Naive B cell (primary cell): ENCODE measurements at places on chromosomes 6 and 20. TPM values are rescaled to one million over a fixed set of nuclear protein-coding genes. Genes with fewer than 3 reads are reported as not detected.

Gene HLA-DOA
- 219 TPM for polyA plus RNA-seq

Gene CD24
- 137 TPM for polyA plus RNA-seq

Gene KIF25
- not detected for polyA plus RNA-seq

Gene EYA2
- polyA plus RNA-seq = not detected

Gene EIF6
- polyA plus RNA-seq = 213 TPM

- DNase-seq = no peak
Observed at GRCh38 chr20:40536808-40537207, 152.2 kb downstream of the MAFB start.

DNA sequence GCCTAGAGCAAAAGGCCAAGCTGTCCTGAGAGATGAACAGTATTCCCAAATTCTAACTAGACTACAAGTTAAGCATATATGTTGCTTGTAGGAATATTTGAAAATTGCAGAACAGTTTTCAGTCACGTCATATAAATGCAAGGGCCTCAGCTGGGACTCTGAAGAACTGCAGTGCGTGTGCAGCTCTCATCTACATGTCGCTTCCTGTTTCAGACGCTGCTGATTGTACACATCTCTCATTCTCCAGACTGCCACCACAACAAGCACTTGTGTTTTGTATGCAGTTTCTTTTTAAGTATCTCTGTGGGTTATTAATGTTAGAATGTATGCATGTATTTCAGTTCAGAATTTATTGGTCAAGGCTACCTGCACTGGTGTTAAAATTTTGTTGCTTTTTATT is 119.7 kb downstream of the MAP3K4 start:
- no peak for DNase-seq

GRCh38 chr20:21146215-21146614 is 20.3 kb downstream of the KIZ start:
- DNase-seq = no peak

DNA sequence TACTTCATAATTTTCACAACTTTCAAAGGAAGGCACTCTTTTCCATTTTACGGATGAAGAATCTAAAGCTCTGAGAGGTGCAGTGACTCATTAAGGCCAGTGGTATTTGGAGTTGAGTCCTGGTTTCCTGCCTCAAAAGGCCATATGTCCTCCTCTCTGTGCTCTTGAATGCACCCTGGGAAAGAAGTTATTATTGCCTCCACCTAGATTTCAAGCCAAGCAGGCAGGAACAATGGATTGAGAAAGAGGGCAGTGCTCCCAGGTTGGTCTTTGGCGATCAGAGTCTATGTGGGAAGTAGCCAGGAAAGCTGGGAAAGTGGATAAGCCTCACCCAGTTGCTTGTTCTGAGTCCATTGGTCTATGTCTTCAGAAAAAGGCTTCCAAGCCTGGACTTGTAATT is 165.0 kb downstream of the MAFB start:
- no peak for DNase-seq

DNA sequence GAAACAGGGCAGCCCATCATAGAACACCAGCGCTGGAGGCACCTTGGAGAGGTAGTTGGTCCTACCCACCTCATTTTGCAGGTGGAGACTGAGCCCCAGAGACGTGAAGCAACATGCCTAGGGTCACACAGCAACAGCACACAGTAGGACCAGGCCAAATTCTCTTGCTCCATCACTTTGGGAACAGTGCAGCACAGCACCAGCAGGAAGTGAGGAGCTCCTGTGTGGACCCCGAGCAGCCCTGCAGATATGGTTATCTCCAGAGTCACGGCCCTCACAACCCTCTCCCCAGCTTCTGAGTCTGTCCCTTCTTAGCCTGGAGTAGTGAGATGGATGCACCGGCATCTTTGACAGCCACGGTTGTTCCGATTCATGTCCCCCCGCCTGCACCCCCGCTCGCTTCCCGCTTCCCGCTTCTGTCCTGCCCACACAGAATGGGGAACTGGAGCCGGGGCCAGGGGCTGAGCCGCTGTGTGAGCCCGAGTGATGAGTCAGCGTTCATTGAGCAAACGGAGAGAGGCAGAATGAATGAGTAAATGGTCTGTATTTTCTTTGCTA is 72.6 kb upstream of the DUSP22 start:
- DNase-seq = peak; percentile 27

DNA sequence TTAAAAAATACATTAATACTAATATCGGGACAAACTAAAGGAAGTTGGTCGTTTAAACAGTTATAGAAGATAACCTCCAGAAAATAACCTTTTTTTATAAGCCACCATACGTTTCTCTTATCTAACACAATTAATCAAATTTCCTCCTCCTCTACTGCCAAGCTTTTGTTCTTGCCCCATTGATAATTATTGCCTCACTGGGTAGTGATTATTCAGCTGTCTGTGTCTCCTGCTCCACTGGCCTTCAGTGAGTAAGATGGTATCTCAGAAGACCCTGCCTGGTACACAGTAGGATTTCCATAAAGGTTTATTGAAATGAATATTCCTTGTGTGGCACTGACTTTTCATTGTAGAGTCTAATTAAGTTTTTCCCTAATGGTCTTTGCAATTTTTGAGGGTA is 165.5 kb upstream of the SCGN start:
- DNase-seq = no peak

GRCh38 chr20:46520976-46521579 is 7.7 kb upstream of the ZNF334 start:
- DNase-seq = peak; percentile 29
